ENCODE measurements at places on chromosomes 12 and 14. TPM values are rescaled to one million over a fixed set of nuclear protein-coding genes. Genes with fewer than 3 reads are reported as not detected.

DNA sequence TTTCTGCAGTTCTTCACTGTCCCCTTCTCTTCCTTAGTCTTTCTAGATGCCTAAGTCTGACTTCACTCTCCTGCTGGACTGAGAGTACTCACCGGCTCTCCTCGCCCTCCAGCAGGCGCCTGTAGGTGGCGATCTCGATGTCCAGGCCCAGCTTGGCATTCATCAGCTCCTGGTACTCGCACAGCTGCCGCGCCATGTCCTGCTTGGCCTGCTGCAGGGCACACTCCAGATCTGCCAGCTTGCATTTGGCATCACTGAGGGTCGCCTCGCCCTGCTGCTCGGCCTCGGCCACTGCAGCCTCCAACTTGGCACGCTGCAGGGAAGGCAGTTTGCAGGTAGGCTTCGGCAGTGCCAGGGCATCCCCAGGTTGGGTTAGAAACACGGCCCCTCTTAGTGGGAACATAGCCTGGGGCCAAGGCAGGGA, 5.2 kb downstream of the KRT84 start:
- DNase-seq, result no peak

DNA sequence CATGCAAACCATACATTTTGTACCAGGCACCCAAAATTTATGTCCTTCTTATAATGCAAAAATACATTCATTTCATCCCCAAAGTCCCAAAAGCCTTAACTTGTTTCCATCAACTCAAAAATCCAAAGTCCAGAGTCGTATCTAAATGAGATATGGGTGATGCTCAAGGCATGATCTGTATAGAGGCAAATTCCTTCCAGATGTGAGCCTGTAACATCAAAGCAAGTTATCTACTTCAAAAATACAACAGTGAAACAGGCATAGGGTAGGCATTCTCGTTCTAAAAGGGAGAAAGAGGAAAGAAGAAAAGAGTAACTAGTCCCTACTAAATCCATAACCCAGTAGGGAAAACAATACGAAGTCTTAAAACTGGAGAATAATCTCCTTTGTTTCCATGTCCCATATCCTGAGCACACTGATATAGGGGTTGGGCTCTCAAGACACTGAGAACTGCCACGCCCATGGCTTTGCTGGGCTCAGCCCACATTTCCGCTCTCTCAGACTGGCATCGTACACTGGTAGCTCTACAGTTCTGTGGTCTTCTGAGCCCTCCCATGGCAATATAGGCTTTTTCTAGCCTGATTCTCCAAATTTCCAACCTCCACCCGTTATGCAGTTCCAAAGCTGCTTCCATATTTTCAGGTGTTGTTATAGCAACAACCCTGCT, 232.8 kb downstream of the TMTC2 start:
- no peak for DNase-seq

The ACACB gene
- total RNA-seq, result 165 TPM

- DNase-seq, result no peak
These were observed 525.1 kb upstream of the FBXO33 start for GRCh38 chr14:39957290-39957689.

GRCh38 chr12:100566887-100567637, 6.4 kb upstream of the GAS2L3 start:
- DNase-seq, result no peak

DNA sequence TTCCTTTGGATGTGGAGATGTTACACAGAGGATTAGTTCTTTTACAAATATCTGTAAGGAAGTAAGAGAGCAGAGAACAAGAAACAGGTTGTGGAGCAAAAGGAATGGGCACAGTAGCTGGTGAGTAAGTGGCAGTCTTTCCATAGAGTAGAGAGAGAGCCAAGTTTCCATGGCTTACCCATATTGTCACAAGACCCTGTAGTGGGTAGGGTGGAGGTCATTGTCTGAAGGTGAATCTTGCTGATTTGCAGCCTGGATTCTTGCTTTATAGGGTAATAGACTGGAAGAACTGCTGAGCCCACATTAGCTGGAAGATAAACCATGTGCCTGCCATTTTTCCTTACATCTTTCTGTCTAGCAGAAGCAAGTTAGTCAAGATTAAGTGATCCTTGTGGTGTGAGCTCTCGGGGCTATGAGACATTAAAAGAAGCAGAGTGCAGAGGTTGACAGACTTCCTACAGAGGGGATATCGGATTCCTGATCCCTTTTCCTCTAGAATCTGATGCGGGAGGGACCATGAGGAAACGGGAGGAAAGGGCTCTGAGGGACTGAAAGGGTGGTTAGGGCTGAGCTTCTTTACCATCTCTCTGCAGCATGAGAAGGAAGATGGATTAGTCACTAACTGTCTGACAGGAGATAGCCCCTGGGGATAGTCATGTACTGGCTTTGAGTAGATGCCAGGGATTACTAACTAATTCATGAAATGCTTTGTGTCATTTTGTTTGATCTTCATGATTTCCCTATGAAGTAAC, 44.0 kb upstream of the LRTM2 start:
- DNase-seq, result no peak

DNA sequence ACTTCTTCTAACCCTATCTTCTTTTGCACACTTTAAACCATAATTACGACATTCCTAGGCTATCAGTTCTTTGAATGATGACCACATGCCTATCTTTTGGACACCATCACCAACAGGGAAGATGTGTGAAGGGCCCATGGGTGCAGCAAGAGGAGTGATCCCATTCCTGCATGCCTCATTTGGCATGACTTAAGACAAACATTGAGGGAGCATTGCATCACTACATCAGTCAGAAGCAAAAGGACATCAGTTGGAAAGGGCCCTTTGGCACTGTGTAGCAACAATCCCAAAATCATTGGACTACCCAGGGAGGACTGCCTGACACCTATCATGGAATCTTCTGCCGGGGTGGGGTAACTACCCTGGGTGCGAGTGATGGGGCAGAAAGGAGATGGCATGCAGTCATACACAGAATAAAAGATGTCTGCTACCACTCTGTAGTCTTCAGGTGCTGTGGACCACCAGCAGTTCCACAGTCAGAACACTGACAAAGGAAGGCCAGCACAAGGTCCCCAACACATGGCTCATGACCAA, 10.7 kb upstream of the TMBIM6 start:
- no peak for DNase-seq

DNA sequence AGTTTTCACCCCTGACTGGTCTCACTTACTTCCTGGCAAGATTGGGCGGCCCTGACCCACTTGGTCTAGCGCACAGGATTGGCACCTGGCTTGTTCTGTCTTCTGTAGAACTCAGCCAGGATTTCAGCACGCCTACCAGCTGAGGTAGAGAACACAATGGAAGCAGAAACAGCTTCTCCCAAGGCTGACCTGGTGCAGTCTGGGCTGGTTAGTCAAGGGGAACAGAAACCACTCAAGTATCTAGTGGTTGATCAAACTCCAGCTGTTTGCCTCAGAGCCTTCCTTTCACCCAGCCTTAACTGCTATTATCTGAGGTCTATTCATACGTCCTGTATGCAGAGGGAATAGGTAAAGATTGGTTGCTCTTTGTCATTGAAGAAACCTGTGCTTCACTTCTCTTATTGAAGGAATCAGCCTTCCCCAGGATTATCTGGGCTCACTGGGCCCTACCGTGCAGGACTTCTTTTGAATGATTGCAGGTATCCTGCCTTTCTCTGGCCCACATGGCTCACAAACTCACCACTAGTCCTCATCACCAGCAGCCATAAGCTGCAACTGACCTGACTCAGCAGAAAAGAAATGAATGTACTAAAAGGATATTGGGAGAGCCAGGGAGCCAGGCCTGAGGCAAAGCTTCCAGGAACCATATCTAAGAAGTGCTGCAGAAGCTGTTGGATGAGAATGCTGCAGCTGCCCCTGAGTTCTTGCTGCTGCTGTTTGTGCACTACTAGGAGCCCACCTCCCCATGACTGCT, 2.5 kb upstream of the PLEKHD1 start:
- DNase-seq, result no peak

The RIMKLB gene
- 15.7 TPM for total RNA-seq

- DNase-seq, result no peak
These were observed 407.6 kb downstream of the LRFN5 start for GRCh38 chr14:42014301-42014700.

- peak; percentile 88 for DNase-seq
These were observed 4.8 kb downstream of the IFFO1 start for GRCh38 chr12:6551063-6551461.

- DNase-seq, result no peak
These were observed 3.0 kb downstream of the MIS18BP1 start for GRCh38 chr14:45249856-45250575.

DNA sequence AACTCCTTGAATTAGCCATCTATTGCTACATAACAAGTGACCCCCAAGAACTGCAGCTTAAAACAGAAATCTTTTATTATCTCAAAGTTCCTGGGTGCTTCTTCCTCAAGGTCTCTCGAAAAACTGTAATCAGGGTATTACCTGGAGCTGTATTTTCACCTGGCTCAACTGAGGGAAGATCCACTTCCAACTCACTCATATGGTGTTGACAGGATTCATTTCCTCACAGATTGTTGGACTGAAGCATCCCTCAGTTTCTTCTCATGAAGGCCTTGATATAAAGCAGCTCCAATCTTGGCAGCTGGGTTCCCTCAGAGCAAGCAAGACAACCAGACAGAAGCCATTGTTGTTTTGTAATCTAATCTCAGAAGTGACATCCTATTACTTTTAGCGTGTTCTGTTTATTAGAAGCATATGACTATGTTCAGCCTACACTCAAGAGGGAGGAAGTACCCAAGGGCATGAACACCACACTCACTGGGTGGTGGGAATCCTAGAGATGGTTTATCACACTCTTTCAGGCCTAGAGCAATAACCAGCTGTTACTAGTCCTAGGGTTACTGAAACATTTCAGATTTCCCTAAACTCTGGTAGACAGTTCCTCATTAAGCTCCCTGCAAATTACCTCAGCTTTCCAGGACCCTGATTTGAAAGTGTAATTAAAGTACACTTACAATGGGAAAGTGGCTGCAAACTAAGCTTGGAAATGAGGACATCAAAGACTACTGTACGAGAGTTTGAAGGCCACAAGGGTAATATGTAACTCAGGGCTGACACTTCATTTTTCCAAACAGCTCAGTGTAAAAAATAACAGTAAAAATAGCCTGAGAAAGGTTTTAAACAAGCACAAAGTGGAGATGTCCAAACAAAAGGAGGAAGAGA, 222.2 kb downstream of the SEC23A start:
- DNase-seq, result no peak

GRCh38 chr12:85975716-85976115, 101.6 kb downstream of the NTS start:
- no peak for DNase-seq

DNA sequence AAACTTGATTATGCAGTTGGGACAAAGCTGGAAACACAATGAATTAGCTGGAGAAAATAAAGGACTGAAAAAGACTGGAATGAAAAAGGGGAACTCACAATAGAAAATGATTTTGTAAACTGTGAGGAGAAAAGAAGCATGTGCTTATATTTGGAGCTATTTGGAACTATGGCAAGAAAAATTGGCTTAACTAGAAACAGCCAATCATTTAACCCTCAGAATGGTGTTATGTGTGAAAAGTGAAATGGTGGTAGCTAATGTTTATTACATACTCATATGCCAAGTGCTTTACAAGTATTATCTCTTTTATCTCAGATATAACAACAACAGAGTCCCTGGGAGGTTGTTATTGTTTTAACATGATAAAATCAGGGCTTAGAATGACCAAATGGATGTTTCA, 583.1 kb upstream of the SEL1L start:
- DNase-seq, result no peak

GRCh38 chr14:78614593-78614992, 444.4 kb downstream of the NRXN3 start:
- DNase-seq, result no peak

- no peak for DNase-seq
These were observed 423.3 kb upstream of the GARIN6 start for GRCh38 chr12:99224237-99224636.

DNA sequence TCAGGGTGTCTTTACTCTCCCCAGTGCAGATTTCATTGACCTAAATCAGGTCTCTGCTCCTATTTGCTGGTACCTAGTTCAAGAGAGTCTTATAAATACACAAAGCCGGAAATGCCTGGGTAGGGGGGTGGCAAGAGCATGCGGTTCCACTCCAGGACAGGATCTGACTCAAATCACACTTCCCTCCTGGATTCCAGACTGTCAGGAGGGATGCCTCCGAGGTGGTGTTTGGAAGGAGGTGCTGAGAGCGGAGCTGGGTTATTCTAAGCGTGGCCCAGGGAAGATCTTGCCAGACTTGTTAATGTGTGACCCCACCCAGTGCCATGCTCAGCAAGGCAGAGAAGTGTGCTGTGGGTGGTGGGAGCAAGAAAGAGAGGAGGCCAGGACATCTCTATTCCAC, 49.8 kb downstream of the B4GALNT3 start:
- no peak for DNase-seq

The SSPN gene
- 103 TPM for total RNA-seq

- no peak for DNase-seq
These were observed 17.4 kb downstream of the TMEM119 start for GRCh38 chr12:108580531-108580930.

GRCh38 chr12:115267464-115267863, 583.5 kb upstream of the TBX3 start:
- DNase-seq, result peak; percentile 23

DNA sequence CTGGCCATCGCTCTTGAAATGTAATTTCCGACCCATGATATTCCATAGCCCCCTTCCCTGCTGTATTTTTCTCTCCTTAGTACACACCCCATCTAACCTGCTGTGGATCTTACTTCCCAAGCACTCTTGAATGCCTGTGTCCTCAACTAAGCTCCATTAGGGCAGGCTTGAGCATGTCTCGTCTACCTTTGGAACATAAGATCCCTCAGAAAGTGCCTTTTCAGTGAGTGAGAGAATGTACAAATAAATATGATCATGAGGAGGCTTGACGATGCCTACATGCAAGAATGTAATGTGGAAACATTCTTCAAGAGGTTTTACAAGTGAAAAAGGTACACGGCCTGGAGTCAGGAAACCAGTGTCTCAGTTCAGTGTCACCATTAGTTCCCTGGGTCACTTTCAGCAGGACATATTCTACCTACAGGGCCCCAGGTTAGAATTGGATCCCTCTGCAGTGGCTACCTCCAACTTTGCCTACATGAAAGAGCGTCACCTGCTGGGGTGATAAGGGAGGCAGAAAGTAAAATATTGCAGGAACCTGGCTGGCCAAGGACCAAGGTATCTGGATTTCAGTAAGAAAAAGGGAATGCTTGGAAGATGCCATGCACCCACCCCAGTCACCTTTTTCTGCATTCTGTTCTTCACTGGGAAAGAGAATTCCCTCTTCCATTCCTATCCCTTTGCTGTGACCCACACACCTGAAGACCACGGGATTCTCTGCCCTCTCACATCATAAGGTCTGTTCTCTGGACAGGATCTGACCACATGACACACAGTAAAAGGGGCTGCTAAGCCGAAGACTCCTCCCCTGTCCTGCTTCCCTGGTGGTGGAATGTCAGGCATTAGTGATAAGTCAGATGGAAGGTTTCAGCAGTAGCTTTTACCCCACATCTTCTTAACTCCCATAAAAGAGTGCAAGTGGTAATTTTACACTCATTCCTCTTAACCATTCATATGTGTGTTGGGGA, 24.6 kb upstream of the SERPINA1 start:
- no peak for DNase-seq

The FGF23 gene
- not detected for total RNA-seq

- DNase-seq, result no peak
These were observed 209.7 kb downstream of the SLC15A4 start for GRCh38 chr12:128613837-128614590.

The RBP5 gene
- 0.97 TPM for total RNA-seq

GRCh38 chr14:23881282-23881681, 72.3 kb upstream of the DHRS4 start:
- DNase-seq, result no peak

- DNase-seq, result no peak
These were observed 179.2 kb downstream of the CACNA1C start for GRCh38 chr12:2231956-2232355.

Data from left cardiac atrium (tissue), 4 donors.